ENCODE measurements at places on chromosomes 11 and 22.

- no peak for DNase-seq
These were observed 53.0 kb downstream of the ST3GAL4 start for GRCh38 chr11:126408496-126408895.

DNA sequence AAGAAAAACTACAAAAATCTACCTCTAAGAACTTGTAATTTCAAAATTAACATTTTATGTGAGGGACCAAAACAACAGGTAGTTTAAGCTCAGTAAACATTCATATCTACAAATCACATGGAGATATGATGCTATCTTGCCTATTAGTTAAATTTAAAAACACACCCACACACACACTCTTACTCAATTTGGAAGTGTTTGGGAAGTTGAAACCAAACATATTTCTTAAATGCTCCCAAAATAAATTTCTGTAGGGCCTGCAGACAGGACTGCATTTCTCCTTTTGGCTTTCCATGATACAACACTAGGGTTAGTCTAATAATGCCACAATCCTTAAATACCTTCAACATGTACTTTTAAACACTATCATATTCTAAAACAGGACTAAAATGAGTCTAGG lies 7.0 kb downstream of the PITPNB start:
- DNase-seq, result no peak

DNA sequence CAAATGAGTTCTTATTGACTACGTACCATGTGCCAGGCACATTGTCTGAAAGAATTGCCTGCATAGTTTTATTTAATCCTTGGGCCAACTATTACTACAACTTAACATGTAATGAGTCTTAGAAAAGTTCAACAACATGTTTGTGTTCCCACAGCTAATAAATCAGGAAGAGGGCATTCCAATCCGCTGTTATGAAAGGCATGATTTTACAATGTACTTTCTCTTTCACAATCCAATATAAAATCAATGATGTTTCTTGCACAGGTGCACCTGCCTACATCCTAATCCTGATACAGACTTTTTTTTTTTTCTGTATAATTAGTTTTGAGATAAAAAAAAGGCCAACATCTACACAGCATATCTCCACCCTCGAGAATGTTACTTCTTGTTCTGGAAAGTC lies 728.4 kb upstream of the CCDC90B start:
- DNase-seq, result no peak

DNA sequence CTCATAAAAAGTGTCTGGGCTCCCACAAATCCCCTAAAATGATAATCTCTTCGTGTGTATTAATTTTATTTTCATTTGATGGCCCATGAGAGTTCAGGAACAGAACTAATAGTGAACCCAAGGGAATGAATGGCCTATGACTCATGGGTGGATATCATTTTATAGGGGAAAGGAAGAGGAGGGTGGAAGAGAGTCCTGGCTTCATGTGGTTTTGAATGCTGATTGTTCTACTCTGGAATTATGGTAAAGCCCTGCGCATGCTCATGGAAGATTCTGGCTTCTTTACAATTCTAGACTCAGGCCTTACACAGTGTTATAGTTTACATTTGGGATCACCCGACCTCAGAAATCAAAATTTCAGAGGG lies 35.2 kb downstream of the MAML2 start:
- DNase-seq, result no peak

DNA sequence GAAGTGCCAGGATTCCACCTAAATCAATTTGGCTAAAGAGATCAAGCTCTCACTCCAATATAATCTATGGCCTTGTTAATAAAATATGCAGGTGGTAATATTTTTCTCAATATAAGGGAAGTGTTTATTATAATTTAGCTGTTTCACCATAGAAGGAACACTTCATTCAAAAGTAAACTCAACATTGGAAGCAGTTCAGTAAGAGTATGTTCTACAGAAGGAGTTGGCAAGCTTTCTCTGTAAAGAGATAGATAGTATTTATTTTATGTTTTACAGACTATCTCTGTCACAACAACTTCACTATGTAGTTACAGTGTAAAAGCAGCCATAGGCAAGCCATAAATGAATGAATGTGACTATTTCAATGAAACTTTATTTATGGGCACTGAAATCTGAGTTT lies 313.6 kb upstream of the ANO3 start:
- no peak for DNase-seq

DNA sequence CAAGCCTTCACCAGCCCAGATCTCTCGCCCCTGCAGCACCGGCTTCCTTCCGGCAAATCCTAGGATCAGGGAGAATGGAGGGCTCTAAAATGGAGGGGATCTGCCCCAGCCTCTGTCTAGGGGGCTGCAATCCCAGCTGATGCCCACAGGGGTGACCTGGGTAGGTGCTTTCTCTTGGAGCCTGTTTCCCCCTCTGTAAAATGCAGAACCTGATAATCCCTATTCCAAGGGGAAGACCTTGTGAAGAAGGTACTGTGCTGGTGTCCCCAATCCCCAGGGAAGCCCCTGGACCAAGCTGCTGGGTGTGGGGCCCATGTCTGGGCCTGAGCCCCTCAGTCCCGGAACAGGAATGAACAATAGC lies 2.8 kb downstream of the EMID1 start:
- no peak for DNase-seq

DNA sequence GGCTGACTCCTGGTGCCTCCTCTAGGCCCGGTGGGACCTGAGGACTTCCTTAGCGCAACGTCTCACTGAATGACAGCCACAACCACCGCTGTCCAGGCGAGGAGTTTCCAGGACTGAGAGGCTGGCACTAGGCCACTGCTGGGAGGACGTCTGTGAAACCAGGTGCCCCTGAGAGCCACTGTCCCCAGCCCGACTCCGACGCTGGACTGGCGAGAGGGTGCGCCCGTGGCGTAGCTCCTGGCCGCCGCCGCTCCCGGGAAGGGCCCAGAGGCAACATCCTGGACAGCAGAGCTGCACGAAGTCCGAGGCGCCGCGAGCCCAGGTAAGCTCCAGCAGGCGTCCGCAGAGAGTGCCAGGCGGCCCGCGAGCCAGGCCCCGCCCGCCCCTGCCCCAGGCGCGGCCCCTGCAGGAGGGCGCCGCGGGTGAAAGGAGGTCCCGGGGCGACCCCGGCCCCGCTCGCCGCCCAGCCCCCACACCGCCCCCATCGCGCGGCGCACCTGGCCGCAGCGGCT lies 525 bp downstream of the DGCR2 start:
- DNase-seq, result peak; percentile 48

- no peak for DNase-seq
These were observed 24.8 kb downstream of the ACER3 start for GRCh38 chr11:76885390-76886097.

DNA sequence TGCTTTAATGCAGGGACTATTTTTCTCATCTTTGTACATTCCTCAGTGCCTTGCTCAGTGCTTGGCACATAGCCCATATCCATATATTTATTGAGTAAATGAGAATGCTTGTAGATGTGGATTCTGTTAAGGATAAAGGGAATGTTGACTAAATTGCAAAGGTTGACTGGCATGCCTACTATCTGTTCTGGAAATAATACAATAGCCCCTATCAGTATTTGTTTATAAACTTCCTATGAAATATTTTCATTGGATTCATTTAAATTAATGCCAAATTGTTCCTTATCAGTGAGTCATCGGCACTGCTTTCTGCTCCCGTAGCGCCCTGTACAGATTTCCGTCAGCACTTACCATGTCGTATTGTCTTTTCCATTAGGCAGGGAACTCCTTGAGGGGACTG lies 8.0 kb downstream of the RNF121 start:
- no peak for DNase-seq

DNA sequence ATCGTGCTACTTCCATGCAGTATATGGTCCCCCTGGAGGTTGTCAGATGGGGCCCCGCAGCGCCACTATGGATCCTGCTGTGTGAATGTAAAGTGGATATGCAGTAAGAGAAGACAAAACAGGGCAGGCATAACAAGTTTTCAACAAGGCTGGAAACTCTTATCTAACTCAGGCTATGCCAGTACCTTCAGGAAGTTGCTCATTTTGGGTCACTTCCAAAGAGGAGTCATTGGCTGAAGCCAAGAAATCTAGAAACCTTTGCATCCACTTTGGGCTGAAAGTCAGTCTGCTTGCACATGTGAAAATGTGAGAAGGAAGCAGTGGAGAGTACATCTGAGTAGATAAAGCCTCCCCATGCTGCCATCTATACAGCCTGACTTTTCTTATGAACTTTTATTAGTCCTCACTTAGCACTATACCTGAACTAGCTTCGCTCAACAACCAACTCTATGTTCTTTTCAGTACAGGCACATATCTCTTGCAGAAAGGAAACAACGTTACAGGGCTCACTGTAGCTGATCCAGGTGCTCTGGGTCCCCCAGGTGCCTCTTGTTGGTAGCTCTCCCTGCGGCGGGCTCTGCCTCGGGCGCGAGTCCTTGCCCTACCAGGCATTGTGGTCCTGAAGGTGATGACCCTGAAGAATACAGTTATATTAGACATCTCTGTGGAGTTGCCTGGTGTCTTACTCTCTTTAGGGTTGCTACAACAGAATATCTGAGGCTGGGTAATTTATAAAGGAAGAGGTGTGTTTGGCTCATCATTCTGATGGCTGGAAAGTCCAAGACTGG lies 12.4 kb downstream of the PIWIL3 start:
- no peak for DNase-seq

DNA sequence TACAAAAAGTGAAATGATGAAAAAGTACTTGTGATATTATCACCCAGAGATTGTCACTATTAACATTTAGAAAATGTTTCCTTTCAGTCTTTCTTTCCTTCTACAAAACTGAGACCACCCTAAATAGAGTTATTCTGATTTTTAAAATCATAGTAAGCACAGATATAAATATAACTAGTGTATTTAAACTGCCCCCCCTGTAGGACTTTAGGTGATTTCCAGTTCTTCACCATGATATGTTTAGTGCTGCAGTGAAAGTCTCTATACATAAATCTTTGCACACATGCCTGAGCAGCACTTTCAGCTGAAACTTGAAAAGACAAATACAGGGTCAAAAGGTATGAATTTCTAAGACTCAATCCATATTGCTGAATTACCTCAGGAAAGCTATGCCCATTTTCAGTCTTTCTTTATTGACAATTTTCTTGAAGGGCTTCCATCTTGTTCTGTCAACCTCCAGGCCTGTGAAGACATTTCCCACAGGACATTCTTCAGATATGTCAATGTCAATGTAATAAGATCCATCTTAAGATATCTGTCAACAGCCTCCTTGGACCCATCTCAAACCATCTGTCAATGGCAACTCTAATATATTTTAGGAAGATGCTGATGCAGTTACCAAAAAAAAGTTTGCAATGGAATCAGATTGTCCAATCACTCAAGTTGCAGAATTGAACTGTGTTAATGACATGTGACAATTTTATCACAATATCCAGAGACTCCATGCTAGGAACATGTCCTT lies 30.8 kb upstream of the LDLRAD3 start:
- no peak for DNase-seq

GRCh38 chr11:44136176-44136945 lies 40.9 kb downstream of the EXT2 start:
- no peak for DNase-seq

GRCh38 chr11:34238533-34238932 lies 119.3 kb downstream of the ABTB2 start:
- DNase-seq, result no peak

DNA sequence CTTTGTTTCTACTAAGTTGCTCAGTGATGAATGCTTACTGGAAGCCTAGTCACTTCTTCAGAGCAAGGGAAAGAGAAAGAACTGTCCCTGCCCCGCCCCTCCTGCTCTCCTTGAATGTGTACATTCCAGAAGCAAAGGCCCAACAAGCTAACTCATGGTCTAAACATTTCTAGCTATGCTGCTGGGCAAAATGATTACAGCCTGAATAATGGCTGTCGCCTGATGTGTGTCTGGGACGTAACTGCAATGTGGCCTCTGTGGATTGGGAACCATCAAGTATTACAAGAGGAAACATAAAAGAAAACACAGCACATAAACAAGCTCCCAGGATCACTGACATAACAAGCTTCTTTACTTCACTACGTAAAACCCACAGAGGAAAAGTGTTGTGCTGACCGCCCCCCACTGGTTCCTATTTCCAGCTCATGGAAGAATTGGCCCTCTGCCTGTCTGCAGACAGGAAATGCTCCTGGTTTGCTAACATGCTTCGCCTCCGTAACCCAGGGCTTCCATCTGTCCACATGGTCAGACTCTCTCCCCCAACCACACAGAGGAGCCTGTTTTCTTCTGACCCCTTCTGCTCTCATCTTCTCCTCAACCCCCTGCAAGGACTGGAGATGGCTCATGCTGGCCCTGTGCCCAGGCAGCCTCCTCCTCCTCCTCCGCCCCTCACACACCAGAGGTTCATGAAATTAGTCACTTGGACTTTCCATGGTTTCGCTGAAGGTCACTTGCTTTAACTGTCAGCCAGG lies 187.2 kb downstream of the MAML2 start:
- peak; percentile 29 for DNase-seq

- peak; percentile 56 for DNase-seq
These were observed 1.3 kb upstream of the SLC39A13 start for GRCh38 chr11:47406896-47407745.

GRCh38 chr22:29830585-29830984 lies 7.5 kb downstream of the ASCC2 start:
- DNase-seq, result no peak

DNA sequence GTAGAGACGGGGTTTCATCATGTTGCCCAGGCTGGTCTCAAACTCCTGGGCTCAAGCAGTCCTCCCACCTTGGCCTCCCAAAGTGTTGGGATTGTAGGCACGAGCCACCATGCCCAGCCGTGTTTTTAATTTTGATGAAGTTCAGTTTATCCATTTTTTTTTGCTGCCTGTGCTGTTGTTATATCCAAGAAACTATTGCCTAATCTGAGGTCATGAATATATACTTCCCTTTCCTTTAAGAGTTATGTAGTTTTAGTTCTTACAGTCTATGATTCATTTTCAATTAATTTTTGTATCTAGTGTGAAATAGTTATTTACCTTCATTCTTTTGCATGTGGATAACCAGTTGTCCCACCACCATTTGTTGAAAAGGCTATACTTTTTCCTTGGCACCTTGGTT lies 50.3 kb upstream of the SORL1-AS1 start:
- no peak for DNase-seq

- DNase-seq, result no peak
These were observed 10.1 kb downstream of the STIM1 start for GRCh38 chr11:3865388-3866193.

- DNase-seq, result no peak
These were observed 29.5 kb upstream of the RRM1 start for GRCh38 chr11:4065086-4065485.
